ENCODE measurements at places on chromosomes 7 and 10. TPM values are rescaled to one million over a fixed set of nuclear protein-coding genes. Genes with fewer than 3 reads are reported as not detected.

GRCh38 chr10:131453721-131454634, 142.5 kb upstream of the TCERG1L start:
- DNase-seq = peak; percentile 96
- peak overlapping the region; percentile 58 for H3K27ac ChIP-seq
- peaks cover 14% of the 10 kb centered on the region for H3K4me1 ChIP-seq

Gene PAPOLB
- total RNA-seq = 0.23 TPM

DNA sequence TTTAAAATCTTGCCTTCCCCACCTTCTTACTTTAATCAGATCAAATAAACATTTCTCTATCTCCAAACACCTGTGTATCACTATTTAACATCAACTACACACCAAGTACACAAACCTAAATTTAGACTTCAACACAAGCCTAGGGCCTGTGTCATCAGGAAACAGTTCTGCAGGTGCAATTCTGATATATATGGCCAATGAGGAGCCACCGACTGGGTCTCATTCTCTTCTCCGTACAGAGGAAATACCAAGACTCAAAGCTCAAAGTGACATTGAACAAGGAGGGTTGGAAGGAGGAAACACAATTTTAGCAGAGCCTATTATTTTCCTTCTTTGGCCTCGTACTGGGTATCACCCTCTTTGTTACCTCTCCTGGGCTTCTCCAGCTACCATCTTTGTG, 152.6 kb upstream of the PRR15 start:
- no peaks in the 10 kb centered on the region for H3K36me3 ChIP-seq
- no peak overlapping the region for H3K4me3 ChIP-seq
- H3K27me3 ChIP-seq = no peaks in the 10 kb centered on the region
- H3K4me1 ChIP-seq = peaks cover 13% of the 10 kb centered on the region
- H3K27ac ChIP-seq = no peak overlapping the region

GRCh38 chr10:76882245-76882644, 755.4 kb downstream of the KCNMA1 start:
- H3K36me3 ChIP-seq = no peaks in the 10 kb centered on the region
- H3K4me1 ChIP-seq = peaks cover 50% of the 10 kb centered on the region
- H3K4me3 ChIP-seq = no peak overlapping the region

DNA sequence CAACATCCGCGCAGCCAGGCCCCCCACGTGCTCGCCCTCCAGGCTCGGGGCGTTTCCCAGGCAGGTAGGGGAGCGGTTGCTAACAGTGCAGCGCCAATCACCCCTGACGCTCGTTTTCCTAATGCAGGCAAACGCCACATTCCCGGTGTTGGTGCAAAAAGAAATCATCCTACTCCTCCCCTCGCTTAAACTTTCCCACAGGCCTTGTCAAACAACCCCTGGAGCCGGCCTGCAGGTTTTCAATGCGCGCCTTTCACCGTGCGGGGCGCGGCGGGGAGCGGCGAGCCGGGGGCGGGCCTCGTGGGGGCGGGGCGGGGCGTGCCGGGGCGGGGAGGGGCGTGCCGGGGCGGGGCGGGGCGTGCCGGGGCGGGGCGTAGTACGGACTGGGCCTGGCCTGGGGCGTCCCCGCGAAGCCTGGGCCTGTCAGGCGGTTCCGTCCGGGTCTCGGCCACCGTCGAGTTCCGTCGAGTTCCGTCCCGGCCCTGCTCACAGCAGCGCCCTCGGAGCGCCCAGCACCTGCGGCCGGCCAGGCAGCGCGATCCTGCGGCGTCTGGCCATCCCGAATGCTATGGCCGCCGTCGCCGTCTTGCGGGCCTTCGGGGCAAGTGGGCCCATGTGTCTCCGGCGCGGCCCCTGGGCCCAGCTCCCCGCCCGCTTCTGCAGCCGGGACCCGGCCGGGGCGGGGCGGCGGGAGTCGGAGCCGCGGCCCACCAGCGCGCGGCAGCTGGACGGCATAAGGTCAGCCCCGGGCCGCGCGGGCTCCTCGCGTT, at the start of gene ECHDC3:
ECHDC3 (plus strand) TSS at position 374 of the 770 bp plus-strand sequence; CDS start at position 569, 195 bp downstream.
- H3K27me3 ChIP-seq = no peaks in the 10 kb centered on the region
- peaks cover 21% of the 10 kb centered on the region for H3K4me1 ChIP-seq
- H3K36me3 ChIP-seq = peaks cover 10% of the 10 kb centered on the region
- H3K4me3 ChIP-seq = peak within 1 kb of the TSS; percentile 51
- H3K27ac ChIP-seq = peak within 1 kb of the TSS; percentile 37
- peak; percentile 26 for DNase-seq

Gene GLI3
- 141 TPM for total RNA-seq

- H3K4me3 ChIP-seq = no peak overlapping the region
- no peak overlapping the region for H3K27ac ChIP-seq
- no peak for DNase-seq
- no peaks in the 10 kb centered on the region for H3K27me3 ChIP-seq
- H3K4me1 ChIP-seq = peaks cover 7% of the 10 kb centered on the region
- peaks cover 7% of the 10 kb centered on the region for H3K36me3 ChIP-seq
Measured at GRCh38 chr10:34513636-34514035, 301.5 kb downstream of the PARD3 start.

Gene ENKUR
- 2.0 TPM for total RNA-seq

DNA sequence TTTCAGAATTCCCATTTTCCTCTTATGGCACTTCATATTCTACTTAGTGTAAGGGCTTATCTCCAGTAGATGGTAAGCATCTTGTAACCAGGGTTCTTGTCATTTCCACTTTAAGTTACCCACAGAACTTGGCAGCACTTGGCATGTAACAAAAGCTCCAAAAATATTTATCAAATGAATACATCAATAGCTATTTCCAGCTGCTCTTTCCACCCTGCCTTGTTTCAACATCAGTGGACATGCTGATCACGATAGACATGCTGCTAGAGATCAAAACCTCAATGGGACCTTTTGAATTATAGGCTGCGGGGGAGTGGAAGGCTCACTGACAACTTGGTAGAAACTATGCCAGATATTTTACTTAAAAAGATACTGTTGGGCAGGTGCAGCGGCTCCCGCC, 32.9 kb downstream of the HOXA1 start:
- H3K27ac ChIP-seq = no peak overlapping the region
- H3K4me3 ChIP-seq = no peak overlapping the region
- H3K4me1 ChIP-seq = no peaks in the 10 kb centered on the region
- no peaks in the 10 kb centered on the region for H3K36me3 ChIP-seq

Gene RET
- 2.5 TPM for total RNA-seq

- H3K27ac ChIP-seq = no peak overlapping the region
- DNase-seq = no peak
Measured at GRCh38 chr7:99422625-99423024, 13.9 kb downstream of the BUD31 start.

Gene AASS
- 82.0 TPM for total RNA-seq

Gene NPY4R2
- not detected for total RNA-seq

- no peaks in the 10 kb centered on the region for H3K36me3 ChIP-seq
- no peak overlapping the region for H3K4me3 ChIP-seq
- no peaks in the 10 kb centered on the region for H3K4me1 ChIP-seq
- H3K27ac ChIP-seq = no peak overlapping the region
Measured at GRCh38 chr10:16386855-16387254, 50.0 kb upstream of the PTER start.

GRCh38 chr10:84269773-84270172, 24.9 kb downstream of the RGR start:
- H3K27me3 ChIP-seq = peaks cover 11% of the 10 kb centered on the region
- H3K36me3 ChIP-seq = no peaks in the 10 kb centered on the region
- no peak overlapping the region for H3K27ac ChIP-seq
- H3K4me1 ChIP-seq = peaks cover 1% of the 10 kb centered on the region

GRCh38 chr10:10141782-10142382, 875.8 kb upstream of the CELF2 start:
- no peaks in the 10 kb centered on the region for H3K36me3 ChIP-seq
- no peak overlapping the region for H3K4me3 ChIP-seq
- H3K27ac ChIP-seq = no peak overlapping the region
- H3K4me1 ChIP-seq = no peaks in the 10 kb centered on the region

Gene RPEL1
- total RNA-seq = not detected

- H3K27ac ChIP-seq = no peak overlapping the region
- H3K27me3 ChIP-seq = no peaks in the 10 kb centered on the region
- H3K4me1 ChIP-seq = no peaks in the 10 kb centered on the region
- H3K36me3 ChIP-seq = peaks cover 10% of the 10 kb centered on the region
- no peak overlapping the region for H3K4me3 ChIP-seq
Measured at GRCh38 chr10:133460208-133460769, 6.5 kb downstream of the SCART1 start.

GRCh38 chr7:602341-603141, 82.9 kb upstream of the PDGFA start:
- no peaks in the 10 kb centered on the region for H3K36me3 ChIP-seq
- no peaks in the 10 kb centered on the region for H3K27me3 ChIP-seq
- H3K4me3 ChIP-seq = no peak overlapping the region
- no peak for DNase-seq

DNA sequence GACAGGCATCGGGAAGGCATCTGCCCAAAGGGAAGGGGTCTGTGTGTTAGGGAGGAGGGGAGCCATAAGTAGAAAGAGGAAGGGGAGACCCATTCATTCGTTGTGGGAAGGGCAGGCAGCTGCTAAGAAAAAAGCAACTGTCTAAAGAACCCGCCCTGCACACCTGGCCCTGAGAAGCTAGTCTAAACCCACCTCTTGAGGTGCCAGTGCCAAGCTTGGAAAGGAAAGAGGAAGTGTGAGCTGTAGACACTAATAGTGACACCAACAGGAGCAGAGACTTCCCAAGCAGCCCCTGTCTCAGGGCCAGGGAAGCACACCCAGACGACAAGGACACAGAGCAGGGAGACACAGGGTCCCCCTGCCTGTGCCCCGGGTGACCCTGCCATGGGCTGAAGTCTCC, 40.8 kb upstream of the PRSS58 start:
- no peak overlapping the region for H3K4me3 ChIP-seq
- H3K27me3 ChIP-seq = peaks cover 11% of the 10 kb centered on the region
- DNase-seq = no peak
- no peak overlapping the region for H3K27ac ChIP-seq
- H3K4me1 ChIP-seq = no peaks in the 10 kb centered on the region

GRCh38 chr7:39306016-39306570, 260.1 kb upstream of the YAE1 start:
- no peaks in the 10 kb centered on the region for H3K27me3 ChIP-seq
- peaks cover 13% of the 10 kb centered on the region for H3K4me1 ChIP-seq
- DNase-seq = no peak
- no peak overlapping the region for H3K4me3 ChIP-seq

DNA sequence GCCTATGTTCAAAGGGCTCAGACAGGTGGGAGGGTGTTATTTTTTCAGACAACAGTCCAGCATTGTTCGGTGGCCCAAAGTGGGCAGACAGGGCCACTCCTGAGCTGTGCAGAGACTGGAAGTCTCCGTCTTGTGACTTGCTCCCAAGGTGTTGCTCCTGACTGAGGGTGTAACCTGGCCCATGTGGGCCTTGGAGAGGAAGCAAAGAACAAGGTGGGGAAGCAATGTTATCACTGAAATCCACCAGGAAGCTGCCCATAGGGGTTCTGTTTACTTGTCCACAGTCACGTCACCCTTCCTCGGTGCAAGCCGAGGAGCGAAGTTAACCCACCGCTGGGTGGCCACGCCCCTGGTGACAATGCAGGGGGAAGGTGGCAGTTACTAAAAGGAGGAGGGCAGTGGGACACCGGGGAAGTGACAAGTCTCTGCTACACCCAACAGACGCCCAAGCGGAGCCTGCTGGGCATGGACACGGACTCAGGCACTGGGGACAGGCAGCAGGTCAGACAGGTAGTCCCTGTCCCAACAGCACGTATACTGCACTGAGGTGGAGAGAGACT, 311.6 kb upstream of the MKI67 start:
- H3K27ac ChIP-seq = no peak overlapping the region
- no peak overlapping the region for H3K4me3 ChIP-seq
- no peaks in the 10 kb centered on the region for H3K36me3 ChIP-seq
- peaks cover 17% of the 10 kb centered on the region for H3K27me3 ChIP-seq
- no peaks in the 10 kb centered on the region for H3K4me1 ChIP-seq
- DNase-seq = no peak

- DNase-seq = no peak
- H3K27ac ChIP-seq = no peak overlapping the region
- H3K36me3 ChIP-seq = peaks cover 4% of the 10 kb centered on the region
- no peaks in the 10 kb centered on the region for H3K4me1 ChIP-seq
- no peak overlapping the region for H3K4me3 ChIP-seq
Measured at GRCh38 chr7:128948976-128949760, 11.4 kb downstream of the IRF5 start.

GRCh38 chr10:34711500-34711899, 103.6 kb downstream of the PARD3 start:
- H3K4me3 ChIP-seq = no peak overlapping the region
- no peak for DNase-seq
- H3K36me3 ChIP-seq = no peaks in the 10 kb centered on the region
- H3K4me1 ChIP-seq = peaks cover 31% of the 10 kb centered on the region
- no peaks in the 10 kb centered on the region for H3K27me3 ChIP-seq

- H3K4me3 ChIP-seq = no peak overlapping the region
- H3K4me1 ChIP-seq = peaks cover 6% of the 10 kb centered on the region
- H3K27ac ChIP-seq = no peak overlapping the region
- no peaks in the 10 kb centered on the region for H3K36me3 ChIP-seq
- DNase-seq = no peak
- no peaks in the 10 kb centered on the region for H3K27me3 ChIP-seq
Measured at GRCh38 chr7:70477036-70478010, 654.6 kb upstream of the GALNT17 start.

DNA sequence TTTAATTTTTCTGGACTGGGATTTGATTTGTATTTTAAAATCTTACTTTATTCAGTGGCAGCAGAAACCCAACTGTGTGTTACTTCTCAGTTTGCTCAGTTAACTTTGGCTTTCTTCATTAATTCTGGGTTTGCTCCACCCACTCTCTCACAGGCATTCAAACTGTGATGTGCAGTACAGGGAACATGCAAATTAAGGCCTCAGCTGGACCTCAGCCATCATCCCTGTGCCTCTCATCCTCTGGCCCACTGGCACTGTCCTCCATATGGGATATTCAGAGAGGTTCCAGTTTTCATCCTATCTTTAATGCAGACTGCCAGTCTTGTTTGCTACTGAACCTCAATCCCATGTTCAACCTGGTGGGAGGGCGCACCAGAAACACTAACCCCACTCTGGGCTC, 743.4 kb upstream of the IGFBP3 start:
- H3K4me1 ChIP-seq = no peaks in the 10 kb centered on the region
- H3K36me3 ChIP-seq = no peaks in the 10 kb centered on the region
- no peak overlapping the region for H3K4me3 ChIP-seq
- H3K27ac ChIP-seq = no peak overlapping the region
- no peak for DNase-seq

DNA sequence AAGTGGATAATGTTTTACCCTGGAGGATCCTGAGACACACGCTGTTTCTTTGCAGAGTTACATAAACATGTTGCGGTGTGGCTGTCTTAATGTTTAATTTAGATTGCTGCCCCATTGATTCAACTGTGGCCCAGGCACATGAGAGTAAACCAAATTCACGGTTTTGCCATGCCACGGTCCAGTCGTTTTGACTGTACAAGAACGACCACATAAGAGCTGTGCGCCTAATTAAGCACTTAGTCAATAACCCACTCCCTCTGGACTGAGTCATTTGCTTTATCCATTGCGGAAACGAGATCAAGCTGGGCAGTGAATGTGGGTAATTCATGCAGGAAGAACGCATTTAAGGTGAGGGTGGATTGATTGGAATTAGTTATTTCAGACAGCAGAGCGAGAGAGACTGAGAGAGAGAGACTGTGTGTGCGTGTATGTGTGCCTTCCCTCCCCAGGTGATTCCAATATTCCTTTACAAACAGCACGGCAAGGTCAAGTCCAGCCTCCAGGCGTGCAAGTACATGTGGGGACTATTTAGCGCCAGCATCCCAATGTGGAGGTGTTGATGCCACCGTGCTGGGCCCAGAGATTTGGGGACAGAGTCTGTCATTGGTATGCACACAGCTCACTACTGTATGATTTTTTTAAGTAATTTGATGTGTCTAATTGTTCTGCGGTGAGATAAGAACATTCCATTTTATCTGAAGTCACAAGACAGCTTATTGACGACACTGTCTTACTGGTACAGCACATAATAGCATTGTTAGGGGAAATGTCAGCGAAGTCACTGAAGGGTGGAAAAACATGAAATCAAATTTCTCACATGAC, 8.4 kb upstream of the TEX36 start:
- H3K36me3 ChIP-seq = no peaks in the 10 kb centered on the region
- DNase-seq = no peak
- H3K27ac ChIP-seq = no peak overlapping the region
- no peaks in the 10 kb centered on the region for H3K27me3 ChIP-seq
- no peak overlapping the region for H3K4me3 ChIP-seq
